Nephron progenitor cell (in vitro differentiated cells): ENCODE measurements at places on chromosomes 1 and 21.
A peak's percentile ranks its signal among the peaks of the same experiment; 100 is the strongest.

GRCh38 chr1:15283526-15283925 lies 36.5 kb downstream of the FHAD1 start:
- no peak for DNase-seq

- DNase-seq = peak; percentile 40
Observed at GRCh38 chr1:74570797-74571492, 58.5 kb upstream of the LRRC53 start.

- DNase-seq = no peak
Observed at GRCh38 chr1:178417858-178418257, 78.9 kb downstream of the CLEC20A start.

GRCh38 chr1:52798331-52798730 lies 44.2 kb upstream of the ZYG11A start:
- DNase-seq = no peak

DNA sequence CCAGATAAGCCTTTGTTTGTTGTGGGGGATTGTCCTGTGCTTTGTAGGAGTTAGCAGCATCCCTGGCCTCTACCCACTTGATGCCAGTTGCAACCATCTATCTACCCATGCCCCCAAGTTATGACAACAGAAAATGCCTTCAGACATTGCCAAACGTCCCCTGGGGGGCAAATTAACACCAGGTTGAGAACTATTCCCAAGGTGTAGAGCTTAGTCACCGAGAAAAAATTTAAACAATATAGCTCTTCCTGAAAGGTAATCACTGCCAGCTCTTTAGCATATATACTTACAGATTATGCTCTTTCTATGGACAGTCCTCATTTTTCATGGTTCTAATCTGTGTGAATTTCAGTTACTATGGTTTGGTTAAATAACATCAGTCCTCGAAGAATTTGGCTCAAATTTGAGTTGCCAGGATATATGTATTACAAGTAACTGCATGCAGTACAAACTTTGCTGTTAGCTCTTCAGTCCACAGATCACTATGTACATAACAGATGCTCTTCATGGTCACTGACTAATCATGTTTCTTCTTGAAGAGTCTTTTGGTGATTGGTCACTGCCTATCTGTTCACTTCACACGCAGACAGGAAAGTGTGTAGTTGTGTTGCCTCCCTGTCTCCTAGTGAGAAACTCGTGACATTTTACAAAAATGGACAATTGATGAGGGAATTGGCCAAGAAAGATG lies 25.2 kb downstream of the MAPKAPK2 start:
- no peak for DNase-seq

DNA sequence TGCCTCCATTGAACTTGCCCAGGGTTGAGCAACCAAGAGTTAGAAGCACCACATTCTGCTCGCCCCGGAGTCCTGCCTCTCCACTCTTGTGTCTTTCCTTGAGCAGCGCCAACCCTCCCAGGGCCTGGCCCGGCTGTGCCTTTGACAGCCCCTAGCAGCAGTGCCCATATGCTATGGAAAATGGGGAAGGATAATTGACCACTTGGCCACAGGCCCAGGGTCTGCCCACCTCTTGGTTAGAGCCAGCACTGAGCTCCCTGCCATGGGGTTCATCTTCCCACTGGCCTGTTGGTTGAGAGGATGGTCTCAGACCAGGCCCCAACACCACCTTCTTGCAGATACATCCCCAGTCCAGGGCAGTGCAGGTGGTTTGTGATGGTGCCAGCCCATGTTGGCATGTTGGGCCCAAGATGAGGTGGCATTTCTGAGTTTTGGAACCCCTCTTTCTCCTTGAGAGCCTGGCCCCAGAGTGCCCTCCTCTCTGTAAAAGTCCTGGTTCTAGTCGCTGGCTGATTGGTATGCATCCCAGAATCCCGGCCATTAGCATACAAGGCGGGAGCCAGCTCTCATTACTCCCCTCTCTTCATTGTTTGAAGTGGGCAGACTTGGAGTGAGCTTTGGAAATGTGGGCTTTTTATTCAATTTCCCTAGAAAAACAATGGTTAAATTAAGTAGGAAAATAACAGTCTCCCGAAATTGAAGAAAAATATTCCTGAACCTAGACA lies 7.6 kb downstream of the ARHGEF10L start:
- no peak for DNase-seq
